T-helper 22 cell (primary cell): ENCODE measurements at places on chromosomes 13 and 19.

DNA sequence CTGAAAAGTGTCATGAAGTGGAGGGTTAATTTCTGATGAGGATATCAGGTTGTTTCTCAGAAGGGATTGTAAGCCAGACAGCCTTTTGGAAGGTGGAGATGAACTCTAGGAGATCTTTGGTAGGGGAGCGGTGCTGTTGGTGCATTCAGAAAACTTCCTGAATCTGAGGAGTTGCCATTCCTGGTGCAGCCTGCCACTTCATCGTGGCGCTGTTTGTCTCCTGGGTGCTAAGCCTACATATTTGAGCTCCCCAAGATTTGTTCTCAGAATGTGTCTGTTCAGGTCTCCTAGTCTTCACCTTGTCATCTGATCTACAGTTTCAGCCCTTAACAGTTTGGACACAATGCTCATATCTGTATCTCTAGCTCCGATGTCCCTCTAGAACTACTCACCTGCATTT lies 285.6 kb downstream of the MTUS2 start:
- no peak for DNase-seq

DNA sequence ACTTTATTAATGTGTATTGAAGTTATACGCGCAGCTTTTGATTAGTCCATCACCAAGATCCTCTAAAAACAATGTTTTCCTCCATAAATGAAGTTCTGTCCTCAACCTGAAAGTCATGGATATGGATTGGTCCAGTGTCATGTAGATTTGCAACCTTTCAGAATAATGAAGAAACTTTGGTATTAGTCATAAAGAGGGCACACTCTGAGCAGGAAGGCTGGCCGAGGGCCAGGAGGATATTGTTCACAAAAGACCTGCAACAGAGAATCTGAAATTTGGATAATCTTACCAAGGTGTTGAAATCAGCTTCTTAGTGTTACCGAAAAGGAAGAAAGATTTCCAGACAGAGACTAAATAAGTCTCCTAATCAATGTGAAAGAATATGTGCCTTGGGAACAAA lies 20.7 kb downstream of the CLDN10 start:
- no peak for DNase-seq

DNA sequence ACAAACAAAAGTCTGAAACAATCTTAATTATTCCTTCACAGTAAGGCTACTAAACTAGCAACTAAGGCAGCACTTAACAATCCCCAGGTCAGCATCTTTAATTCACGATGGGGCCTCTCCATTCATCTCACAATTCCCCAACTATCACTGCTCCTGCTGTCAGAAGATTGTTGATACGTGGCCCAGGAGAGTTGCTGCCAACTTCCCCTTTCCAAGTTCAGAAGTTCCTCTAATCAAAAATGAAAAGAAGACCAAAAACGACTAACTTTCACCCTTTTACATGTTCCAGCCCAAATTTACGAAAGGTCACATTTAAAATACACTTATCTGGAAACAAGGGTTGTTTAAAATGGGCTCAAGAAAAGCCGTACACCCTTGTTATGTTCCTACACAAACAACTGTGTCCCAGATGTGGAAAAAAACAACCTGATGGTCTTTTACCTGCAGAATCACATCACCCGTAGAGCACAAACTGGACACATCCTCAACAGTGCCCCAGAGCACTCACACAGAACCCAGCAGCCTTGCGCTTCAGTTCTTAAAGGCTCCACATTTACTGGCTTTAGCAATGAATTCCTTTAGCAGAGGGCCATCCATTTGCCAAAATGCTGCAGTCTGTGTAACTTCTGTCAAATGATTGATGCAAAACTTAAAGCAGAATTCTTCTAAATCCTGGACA lies 38.0 kb downstream of the PHF11 start:
- no peak for DNase-seq

- no peak for DNase-seq
Measured at GRCh38 chr19:10646456-10647159, 7.5 kb upstream of the ILF3 start.

DNA sequence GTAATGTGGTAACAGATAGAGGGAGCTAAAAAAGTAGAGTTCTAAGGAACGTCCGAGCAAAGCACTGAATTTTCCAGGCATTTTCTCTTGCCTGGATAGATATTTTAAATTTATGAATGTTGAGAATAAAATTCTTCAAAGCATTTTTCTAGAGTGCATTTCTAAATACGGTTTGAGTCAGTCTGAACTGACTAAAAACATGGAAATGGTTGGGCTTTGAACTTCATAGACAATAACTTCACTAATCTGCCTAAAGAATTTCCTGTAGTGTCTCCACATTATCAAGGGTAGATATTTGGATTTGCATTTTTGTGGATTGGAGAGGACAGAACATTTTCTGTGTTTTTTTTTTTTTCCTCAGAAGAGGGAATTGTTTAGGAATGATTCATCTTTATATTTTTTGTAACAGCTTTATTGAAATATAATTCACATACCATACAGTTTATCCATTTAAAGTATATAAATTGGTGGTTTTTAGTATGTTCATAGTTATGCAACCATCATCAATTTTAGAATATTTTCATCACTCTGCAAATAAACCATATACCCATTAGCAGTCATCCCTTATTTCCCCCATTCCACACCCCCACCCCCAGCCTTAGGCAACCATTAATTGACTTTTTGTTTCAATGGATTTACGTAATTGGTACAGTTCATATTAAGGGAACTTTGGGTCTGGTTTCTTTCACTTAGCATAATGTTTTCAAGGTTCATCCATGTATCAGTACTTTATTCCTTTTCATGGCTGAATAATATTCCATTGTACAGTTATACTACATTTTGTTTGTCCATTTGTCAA lies 20.7 kb downstream of the GARRE1 start:
- no peak for DNase-seq

DNA sequence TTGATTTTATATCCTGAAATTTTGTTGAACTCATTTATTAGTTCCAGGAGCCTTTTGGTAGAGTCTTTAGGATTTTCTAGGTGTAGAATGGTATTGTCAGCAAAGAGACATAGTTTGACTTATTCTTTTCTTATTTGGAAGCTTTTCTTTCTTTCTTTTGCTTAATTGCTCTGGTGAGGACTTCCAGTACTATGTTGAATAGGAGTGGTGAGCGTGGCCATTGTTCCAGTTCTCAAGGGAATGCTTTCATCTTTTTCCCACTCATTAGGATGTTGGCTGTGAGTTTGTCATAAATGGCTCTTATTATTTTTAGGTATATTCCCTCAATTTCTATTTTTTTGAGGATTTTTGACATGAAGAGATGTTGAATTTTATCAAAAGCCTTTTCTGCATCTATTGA lies 182.2 kb upstream of the SPRY2 start:
- no peak for DNase-seq

- no peak for DNase-seq
Measured at GRCh38 chr19:41709951-41710645, 1.7 kb downstream of the CEACAM5 start.

GRCh38 chr13:29849071-29849631 lies 1.3 kb downstream of the UBL3 start:
- peak; percentile 32 for DNase-seq

DNA sequence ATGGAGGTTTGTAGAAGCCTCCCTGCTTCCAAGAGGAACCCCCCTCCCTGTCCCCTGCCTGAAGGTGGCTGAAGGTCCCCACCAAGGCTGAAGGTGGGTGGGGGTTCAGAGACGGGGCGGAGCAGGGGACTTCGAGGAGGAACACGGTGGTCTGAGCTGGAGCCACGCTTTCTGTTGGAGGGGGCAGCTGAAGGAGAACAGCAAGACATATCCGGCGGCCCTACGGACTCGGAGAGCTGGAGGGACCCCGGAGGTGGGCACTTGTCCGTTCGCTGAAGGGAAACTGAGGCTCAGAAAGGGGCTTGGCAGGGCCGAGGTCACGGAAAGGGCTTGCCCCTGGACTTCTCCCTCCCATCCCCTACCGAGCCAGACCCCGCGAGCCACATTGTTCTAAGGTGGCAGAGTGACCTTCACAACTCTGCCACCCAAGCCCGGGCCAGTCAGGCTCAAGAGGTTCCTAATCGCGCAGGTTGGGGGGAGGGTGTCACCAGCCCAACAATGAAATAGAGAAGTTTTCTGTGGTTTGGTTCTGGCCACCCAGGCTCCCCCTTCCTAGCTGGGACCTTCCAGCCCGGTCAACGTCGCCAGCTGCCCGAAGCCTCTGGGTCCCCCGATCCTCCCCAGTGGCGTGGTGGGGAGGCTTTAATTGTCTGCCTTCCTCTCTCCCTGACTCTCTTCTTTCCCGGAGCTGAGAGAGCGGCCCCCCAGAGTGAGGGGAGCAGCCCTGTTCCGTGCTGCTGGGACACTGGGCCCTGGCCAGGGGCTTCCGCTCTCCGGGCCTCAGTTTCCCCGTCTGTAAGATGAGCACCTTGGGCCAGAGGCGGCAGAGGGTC lies 15.5 kb upstream of the KCNN1 start:
- no peak for DNase-seq

DNA sequence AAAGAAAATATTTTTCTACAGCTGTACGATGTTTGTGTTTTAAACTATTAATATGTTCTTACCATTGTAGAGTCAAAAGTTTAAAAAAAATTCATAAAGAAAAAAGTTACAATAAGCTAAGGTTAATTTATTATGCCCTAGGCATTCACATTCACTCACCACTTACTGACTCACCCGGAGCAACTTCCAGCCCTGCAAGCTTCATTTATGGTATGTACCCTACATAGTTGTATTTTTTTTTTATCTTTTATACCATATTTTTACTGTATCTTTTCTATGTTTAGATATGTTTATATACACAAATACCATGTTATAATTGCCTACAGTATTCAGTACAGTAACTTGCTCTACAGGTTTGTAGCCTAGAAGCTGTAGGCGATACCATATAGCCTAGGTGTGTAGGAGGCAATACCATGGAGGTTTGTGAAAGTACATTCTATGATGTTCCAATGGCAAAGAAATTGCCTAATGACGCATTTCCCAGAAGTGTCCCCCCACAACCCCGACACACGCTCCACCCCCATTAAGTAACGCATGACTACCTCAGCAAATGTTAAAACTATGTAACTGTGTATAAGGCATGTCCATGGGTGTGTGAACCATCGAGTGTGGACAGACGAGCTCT lies 60.4 kb downstream of the SLITRK6 start:
- no peak for DNase-seq

DNA sequence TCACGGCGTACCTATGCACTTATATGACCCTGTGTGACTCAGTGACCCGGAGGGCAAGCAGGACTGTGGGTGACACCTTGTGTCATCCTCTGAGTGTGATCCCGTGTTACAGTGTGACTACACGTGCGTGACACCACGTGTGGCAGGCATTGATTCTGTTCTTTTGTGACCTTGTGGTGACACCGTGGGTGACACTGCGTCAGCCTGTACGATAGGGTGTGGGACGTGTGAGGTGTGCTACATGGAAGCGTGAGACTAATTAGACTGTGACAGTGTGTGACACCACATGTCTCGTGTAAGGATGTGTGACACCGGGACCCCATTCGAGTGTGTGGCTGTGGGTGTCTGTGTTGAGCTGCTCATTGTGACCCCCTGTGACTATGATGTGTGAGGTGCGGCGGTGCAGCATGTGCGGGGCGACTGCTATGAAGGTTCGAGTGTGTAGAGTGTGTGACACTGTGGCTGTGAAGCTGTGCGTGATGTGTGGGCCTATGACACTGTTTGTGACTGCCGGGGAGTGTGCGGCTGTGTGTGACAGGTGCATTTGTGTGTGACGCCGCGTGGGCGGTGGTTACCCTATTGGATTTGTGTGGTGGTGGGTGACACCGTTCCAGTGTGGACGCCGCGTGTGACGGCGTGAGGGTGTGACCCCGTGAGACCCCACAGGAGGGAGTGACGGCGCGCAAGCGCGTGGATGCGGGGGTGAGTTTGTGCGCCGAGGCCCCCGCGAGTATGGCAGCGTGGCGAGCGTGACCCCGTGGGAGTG lies 399 bp upstream of the SPTBN4 start:
- DNase-seq: peak; percentile 76

GRCh38 chr19:45047188-45047797 lies 8.4 kb downstream of the CLASRP start:
- DNase-seq: no peak

GRCh38 chr13:33727297-33728083 lies 90.5 kb upstream of the RFC3 start:
- no peak for DNase-seq

DNA sequence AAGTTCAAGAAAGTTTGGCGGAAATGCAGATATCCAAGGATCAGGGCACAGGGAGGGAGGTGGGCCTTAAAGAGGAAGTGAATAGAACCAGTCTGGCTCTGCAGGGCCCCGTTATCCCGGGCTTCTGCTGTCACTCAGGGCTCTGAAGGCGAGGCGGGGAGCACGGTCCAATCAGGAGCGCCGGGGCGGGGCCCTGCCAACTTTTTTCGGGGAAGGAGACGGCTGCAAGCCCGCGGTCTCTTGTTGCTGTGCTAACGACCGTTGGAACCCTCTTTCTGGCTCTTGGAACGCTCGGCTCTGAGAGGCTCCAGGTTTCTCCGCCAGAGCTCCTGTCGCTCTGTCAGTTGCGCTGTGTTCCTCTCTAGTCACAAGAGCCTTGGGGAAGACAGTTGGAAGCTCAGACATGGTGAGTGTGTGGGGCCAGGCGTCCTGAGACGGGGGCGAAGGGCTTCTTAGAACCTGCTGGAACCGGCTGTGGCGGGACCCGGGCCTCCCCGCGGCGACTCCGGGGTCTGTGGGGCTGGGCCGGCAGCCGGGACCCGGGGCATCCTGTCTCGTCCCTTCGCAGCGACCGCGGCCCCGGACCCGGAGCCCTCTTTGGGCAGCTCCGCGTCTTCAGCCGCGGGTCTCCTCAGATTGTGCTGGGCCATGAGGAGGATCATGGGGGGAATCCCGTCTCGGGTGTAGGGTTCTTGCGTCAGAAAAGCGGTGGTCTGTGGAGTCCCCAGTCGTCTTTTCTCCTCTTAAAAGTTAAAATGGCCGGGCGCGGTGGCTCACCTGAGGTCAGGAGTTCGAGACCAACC lies 27.7 kb downstream of the ZNF844 start:
- DNase-seq: peak; percentile 2

GRCh38 chr19:31280287-31281006 lies 68.8 kb downstream of the TSHZ3 start:
- DNase-seq: no peak

- DNase-seq: no peak
Measured at GRCh38 chr13:99548448-99548847, 47.2 kb downstream of the TM9SF2 start.

DNA sequence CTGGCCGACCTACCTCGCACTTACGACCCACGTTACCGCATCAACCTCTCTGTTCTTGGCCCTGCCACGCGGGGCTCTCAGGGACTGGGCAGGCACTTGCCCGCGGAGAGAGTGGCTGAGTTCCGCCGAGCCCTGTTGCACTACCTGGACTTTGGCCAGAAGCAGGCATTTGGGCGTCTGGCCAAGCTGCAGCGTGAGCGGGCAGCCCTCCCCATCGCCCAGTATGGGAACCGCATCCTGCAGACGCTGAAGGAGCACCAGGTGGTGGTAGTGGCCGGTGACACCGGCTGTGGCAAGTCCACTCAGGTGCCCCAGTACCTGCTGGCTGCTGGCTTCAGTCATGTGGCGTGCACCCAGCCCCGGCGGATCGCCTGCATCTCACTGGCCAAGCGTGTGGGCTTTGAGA lies 4.2 kb downstream of the DHX34 start:
- no peak for DNase-seq

- no peak for DNase-seq
Measured at GRCh38 chr13:93473441-93474270, 247.0 kb downstream of the GPC6 start.
